ENCODE measurements at places on chromosomes 3 and 15.

- no peak for DNase-seq
Observed at GRCh38 chr3:111763968-111764367, 95.1 kb upstream of the PHLDB2 start.

DNA sequence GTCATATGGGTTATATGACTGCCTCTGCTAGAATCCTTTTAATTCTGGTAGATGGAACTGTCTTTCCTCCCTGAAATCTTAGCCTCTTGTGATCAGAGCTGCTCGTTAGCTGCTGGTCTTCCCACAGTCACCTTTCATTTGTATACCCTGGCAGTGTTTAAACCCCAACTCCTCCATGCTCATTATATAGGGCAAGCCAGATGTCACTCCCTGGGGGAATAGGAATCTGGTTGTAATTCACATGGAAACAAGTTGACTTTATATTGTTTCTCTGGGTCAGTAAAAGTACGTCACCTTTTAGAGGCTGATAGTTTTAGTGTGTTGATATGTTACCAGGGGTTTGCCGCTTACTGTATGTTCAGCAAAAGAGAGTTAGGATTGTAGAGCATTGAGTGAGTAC, 103.5 kb downstream of the ITPR1 start:
- no peak for DNase-seq

DNA sequence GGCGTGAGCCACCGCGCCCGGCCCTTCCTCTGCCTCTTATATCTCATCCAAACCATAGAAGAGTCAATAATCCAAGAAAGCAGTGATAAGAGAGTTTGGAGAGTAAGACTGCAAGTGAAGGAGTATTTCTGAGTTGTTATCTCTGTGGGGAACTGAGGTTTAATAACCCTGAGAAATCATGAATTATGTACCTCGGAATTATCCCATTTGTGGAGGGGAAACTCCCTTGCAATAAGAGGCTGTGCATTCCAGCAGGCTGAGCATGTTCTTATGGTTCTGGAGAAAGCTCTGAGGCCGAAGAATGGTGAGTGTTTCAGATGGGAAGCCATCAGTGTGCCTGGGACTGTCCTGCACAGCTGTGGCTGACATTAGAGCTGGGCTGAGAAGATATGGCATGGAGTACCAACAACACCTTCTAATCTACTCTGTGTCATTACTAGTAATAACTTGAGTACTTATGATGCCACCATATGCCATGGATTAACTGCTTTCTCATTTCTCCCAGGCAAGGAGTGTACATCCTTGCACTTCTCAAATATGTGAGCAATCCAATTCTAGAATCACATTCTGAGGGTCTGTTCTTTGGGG, 31.4 kb upstream of the NOX5 start:
- DNase-seq: no peak

- no peak for DNase-seq
Observed at GRCh38 chr3:151751161-151751560, 17.4 kb downstream of the AADACL2 start.

- DNase-seq: no peak
Observed at GRCh38 chr15:38275959-38276358, 23.3 kb downstream of the SPRED1 start.

- no peak for DNase-seq
Observed at GRCh38 chr15:57746786-57747185, 40.3 kb downstream of the POLR2M start.

DNA sequence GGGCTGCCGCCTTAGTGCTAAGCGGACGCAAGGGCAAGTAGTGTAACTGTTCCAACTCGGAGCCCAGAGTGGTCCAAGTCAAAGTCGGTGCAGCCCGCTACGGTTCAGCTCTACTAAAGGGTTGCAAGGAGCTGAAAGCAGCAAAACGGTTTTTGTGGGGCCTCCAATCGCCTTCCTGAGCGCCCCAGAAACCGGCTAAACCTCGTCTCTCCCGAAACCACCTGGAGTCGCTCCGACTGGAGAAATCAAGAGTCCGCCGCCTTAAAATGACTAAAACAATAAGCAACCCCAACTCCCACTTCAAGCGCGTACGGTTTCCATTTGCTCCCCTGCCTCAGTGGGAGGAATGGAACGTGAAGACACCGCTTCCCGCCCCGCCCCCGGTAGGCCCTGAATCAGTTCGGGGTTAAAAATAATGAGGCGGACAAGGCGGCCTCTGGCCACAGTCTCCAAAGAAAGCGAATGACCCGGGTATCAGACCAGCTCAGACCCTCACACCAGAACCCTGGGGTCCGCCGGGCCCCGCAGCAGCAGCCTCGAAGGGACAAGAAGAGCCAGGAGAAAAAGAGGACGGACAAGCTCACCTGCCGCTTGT, 401 bp downstream of the SEC11A start:
- peak; percentile 16 for DNase-seq

- no peak for DNase-seq
Observed at GRCh38 chr3:53030619-53031449, 15.0 kb downstream of the SFMBT1 start.

- no peak for DNase-seq
Observed at GRCh38 chr3:52140769-52141168, 13.5 kb downstream of the POC1A start.

GRCh38 chr3:134249935-134250716, 533 bp downstream of the RYK start:
- peak; percentile 54 for DNase-seq

DNA sequence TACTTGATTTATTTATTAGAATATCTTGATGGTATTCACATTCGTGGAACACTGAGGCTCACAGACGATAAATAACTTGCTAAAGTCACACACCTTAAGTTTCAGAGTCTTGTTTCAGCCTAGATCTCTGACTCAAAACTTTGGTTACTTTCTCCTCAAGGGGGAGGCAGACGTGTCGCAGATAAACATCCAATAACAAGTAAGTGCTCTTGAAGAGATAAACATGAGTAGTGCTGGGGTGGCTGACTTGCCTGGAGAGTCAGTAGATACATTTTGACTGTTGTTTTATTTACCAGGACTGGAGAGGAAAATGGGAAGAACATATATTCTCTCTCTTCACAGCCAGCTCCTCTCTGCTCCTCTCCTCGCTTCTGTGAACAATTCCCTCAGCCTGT, 31.3 kb downstream of the FBXO45 start:
- DNase-seq: no peak

DNA sequence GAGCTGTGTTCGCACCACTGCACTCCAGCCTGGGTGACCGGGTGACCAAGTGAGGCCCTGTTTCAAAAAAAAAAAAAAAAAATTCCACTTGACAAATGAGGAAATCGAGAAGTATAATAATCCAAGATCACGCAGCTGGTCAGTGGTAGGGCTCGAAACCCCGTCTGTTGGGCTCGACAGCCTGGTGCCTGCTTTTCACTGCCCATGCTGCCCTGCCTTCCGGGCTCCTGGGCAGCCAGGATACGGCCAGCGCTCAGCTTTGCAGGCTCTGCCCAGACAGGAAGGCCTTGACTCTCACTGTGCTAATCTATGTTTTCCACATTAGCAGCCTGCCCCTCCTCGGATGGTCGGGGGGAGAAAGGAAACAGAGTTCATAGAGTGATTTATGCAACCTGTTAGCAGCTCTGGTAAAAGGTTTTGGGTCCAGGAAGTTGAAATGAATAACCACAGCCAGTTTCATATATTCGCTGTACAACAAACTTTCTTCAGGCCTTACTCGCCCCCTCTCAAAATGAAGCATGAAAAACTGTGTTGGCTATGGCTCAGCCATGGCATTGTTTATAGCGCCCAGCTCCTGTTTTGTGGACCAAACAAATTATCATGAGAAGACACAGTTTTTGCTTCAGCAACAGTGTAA, 108.8 kb downstream of the XXYLT1 start:
- DNase-seq: no peak

- no peak for DNase-seq
Observed at GRCh38 chr15:80154336-80154735, 1.5 kb downstream of the FAH start.

DNA sequence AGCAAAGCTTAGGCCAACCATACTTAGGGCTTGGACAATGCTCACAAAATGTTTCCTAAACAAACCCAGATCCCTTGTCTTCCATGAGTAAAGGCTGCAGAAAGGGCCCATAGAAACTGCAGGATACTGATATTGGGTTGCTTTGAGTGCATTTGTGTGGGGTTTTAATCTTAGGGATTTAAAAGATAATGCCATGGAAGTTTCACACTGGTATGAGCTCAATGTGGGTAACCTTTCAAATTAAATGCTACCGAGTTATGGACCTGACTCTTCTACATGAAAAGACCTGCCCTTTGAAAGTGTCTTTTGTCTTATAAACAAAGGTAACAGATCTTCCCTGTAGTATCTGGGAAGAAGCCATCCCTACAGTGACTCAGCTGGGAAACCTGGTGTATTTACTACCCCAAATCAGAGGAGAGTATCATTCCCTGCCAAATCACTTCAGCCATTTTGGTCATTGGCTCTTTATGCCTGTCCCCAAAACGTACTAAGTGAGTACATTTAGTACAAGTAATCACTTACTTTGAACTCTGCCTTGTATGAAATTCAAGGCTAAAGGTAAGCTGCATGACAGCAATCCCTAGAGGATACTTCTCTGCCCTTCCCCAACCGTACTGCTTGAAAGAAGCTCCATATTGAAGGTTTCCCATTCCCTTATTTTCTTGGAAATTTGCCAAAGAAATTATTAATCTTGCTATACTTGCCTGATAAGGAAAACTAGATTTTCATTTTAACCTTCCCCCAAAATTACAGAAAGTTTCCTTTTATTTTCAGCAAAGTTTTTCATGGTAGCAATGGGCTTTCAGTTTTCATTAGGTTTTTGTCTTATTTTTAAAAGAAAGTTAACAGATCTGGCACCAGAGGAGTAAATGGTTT, 7.2 kb downstream of the TM4SF1 start:
- no peak for DNase-seq

- DNase-seq: no peak
Observed at GRCh38 chr3:190166948-190167347, 46.3 kb upstream of the P3H2 start.

DNA sequence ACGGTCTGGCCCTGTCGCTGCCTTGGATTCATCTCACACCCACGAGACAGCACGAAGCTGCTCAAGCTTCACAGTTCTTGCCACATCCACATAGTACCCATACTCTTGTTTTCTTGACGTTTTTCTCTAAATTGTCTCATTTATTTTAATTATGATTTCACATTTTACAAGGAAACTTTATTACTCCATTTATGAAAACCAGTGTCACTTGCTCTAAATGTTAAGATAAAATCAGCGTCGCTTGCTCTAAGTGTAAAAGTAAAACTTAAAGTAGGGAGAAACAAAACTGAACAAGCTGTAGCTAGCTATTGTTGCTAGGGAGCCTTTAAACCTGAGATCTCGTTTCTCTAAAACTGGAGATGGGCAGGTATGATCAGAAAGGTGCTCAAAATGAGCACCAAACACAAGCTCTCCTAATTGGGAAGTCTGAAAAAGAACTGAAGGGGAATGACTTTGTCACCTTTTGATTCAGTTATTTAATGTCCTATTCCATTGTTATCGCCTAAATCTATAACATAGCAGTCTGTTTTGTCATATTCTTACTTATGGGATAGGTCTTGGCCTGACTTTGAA, 680 bp downstream of the IFT122 start:
- no peak for DNase-seq

DNA sequence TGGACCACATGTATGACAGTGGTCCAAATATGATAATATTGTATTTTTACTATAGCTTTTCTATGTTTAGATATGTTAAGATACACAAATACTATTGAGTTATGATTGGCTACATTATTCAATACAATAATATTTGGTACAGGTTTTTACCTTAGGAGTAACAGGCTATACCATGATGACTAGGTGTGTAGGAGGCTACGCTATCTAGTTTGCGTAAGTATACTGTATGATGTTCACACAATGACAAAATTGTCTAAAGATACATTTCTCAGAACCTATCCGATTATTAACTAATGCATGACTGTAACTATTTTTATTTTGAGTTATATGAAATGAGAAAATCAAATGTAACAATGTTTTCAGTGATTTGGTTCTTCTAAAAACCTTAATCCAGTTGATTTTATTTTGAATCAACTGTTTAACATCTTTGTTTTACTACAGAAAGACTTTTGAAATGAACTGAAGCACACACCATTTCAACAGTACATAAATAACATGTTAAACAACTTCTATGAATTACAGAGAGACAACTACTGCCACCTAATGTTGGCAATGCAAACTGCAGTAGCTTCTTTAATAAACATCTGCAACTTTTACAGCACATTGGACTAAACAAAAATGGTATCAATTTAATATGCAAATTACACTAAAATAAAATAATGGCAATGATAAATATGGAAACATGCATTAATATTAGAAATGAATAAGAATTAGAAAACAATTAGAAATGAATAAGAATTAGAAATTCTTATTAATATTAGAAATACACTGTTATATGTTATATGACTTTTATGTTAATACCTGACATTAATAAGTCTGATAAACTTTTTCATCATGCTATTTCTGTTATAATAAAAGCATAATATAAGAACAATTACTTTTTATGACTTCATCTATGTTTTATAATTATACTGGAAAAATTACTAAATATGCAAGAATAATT, 255.7 kb downstream of the MBNL1 start:
- peak; percentile 46 for DNase-seq

DNA sequence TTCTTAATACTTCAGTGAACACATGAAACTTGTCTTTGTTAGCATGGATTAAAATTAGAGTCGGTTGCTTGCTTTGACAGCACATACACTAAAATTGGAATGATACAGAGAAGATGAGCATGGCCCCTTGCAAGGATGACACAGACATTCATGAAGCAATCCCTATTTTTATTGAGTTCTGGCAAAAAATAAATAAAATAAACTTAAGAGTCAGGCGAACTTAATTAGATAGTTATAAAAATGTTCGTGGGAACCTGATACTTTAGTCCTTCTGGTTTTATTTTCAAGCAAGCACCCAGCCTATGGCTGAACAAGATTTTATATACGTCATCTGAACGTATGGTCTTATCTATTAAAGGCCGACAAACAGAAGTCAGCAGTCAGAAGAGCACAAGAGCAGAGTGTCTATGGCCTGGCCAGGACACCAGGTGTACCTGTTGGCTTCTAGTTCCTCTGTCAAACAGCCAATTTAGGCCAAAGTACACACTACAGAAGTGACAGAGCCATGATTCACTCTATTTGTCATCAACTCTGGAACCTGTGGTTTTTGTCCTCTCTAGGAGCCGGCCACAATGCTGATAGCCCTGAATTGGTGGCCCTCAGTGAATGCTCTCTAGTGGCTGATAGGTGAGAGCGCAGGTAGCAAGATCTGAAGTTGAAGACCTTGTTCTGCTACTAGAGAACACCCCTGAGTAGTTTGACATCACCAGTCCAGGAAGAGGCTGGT, 64.3 kb downstream of the LEO1 start:
- peak; percentile 40 for DNase-seq

DNA sequence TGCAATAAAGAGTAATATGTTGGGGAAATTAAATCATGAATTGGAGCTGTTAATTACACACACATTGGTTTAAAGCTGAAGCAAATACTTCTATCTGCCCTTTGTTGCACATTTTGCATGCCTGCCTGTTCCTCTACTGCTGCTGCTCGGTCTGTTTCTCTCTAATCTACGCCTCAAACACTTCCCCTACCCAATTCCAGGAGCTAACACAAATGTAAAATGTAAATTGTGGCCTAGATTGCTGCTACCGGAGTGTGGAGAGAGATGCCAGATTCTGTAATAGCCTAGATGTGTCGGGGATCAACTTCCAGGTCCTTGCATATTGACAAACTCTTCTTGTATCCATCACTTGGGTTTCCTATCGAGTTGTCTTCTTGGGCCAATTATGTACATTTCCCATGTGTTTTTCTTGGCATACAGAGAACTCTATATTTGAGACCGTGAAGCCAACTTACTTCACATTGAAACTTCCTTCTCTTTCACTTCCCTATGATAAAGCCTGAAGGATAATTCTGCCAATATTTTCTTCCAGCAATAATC, 450.4 kb upstream of the NR2F2 start:
- no peak for DNase-seq

GRCh38 chr3:105956306-105956705, 87.5 kb upstream of the CBLB start:
- DNase-seq: no peak

All from prostate gland (tissue), 2 donors.